ENCODE measurements at places on chromosomes 5 and 9.

DNA sequence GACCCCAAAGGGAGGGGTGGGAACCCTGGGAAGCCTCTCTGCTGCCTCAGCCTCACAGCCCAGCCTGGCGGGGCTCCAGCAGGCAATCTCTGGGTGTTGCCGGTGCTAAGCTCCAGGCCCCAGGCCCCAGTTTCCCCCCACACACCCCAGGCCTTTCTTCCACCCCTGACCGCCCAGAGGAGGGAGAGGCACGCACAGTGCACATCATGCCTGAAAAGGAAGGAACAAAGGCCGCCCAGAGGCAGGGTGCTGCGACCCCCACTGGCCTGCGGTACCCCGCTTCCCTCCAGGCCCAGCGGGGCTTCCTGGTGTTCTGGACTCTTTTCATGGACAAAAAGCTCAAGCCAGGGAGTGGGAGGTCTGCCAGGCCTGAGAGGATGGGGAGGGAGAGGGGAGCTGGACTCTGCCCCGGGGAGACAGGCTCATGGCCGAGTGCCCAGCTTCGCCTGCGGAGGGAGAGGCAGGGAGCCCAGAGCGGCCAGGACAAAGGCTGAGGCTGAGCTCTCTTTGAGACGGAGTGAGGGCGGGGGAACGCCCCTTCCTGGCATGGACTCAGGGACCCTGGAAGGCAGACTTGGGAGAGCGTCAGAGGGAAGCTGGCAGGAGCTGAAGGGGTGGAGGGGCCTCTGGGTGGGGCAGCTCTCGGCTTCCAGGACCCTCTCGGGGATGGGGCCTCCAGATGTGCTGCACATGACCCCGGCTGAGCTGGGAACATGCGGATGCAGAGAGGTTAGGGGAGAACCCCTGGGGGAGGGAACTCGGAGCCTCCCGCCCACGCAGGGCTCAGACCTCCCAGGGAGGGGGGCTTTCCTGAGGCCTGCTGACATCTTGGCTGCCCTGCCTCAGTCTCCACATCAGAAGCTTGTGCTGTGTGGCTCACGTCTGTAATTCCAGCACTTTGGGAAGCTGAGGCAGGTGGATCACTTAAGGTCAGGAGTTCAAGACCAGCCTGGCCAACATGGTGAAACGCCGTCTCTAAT, 1.8 kb upstream of the ENTPD2 start:
- DNase-seq = no peak

GRCh38 chr5:149664083-149664482, 66.0 kb upstream of the PPARGC1B start:
- no peak for DNase-seq

GRCh38 chr9:92529124-92529523, 6.7 kb downstream of the ECM2 start:
- no peak for DNase-seq

GRCh38 chr5:41213340-41213739, at the start of gene C6:
TSS of gene C6 (minus strand) at chr5:41213532. CDS start at chr5:41203230, 10,302 bp downstream.
- DNase-seq = no peak

GRCh38 chr9:135240222-135240621, 152.8 kb downstream of the OLFM1 start:
- no peak for DNase-seq

GRCh38 chr5:133275631-133276030, 223.8 kb downstream of the HSPA4 start:
- DNase-seq = no peak

- no peak for DNase-seq
Measured at GRCh38 chr5:110106750-110107149, 417.0 kb downstream of the MAN2A1 start.

DNA sequence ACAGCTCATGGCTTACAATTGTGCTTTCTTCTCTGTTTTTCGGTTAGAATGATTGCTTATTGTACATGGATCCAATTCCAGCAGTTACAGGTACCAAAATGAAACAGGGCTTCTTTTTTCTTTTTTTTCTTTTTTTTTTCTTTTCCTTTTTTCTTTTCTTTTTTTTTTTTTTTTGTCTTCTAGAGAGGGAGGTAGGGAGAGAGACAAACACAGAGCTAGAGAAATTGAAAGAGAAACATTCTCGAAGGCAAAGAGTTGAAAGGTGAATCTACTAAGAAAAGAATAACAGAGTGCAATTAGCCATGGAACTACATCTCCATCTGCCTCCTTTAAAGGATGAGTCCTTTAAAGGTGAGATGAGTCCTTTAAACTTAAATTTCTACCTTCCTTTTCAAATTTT, 1.0 kb upstream of the EDIL3 start:
- no peak for DNase-seq

DNA sequence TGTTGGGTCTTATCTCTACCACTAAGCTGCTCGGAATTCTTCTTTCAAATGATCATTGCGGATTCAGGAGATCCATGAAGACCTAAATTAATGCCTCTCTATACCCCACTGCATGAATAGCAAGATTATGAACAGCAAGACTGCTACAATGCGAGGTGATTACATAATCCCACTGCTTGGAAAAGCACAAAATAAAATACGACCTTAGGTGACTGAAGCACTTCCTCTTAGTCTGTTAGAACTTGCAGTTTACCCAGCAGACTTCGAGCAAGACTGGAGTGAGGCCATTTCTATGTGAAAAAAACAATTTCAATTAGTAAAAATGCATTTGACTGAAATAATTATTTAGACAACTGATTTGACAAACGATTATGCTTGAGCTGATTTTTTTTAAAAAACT, 59.8 kb downstream of the SH3RF2 start:
- no peak for DNase-seq

All from SHP77 treated with DMSO at 0.1 percent for 48 hours (cell line).